Retinal pigment epithelial cell (primary cell): ENCODE measurements at places on chromosomes 12 and 14.

DNA sequence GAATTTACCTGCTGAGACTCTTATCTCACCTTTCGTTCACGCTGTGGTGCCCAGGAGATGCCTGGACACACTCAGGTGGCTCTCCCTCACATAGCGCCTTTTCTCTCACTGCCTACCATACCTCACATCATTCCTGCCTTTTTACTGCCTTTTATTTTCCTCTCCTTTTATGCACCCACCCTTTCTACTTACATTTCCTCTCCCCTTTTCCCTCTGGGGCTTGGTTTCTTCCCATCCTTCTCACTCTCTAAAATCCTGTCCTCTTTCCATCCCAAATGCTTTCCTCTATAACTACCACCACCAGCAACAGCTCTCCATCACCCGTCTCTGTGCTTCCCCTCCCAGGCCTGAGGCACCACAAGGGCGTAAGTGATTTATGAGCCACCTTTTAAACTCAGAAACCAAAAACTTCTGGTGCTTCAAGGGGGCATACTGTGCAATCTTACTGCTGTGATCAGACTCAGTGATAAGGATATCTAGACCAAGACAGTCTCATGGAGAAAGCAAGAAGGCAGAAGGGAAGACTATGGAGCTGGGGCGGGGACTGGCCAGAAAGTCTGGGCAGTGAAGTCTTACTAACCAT is 32.7 kb upstream of the SMUG1 start:
- no peak for DNase-seq

GRCh38 chr14:23067847-23068788 is 10.8 kb upstream of the CDH24 start:
- DNase-seq = no peak

DNA sequence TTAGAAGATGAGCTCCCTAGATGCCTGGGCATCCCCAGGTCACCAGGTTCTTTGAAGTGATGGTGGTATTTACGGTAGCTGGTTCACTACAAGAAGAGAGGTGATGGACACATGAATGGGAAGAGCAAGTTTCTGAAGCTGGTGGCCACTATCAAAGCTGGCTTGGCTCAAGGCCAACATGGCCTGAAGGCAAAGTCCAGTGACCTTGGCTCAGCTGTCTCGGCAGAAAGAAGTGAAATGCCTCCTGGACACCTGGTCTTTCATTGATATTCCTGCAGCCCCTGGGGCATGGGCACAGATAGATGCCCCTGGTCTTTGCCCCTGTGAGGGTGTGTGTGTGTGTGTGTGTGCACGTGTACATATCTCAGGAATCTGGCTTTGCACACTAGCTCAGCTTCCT is 441.8 kb upstream of the TMPO start:
- no peak for DNase-seq

DNA sequence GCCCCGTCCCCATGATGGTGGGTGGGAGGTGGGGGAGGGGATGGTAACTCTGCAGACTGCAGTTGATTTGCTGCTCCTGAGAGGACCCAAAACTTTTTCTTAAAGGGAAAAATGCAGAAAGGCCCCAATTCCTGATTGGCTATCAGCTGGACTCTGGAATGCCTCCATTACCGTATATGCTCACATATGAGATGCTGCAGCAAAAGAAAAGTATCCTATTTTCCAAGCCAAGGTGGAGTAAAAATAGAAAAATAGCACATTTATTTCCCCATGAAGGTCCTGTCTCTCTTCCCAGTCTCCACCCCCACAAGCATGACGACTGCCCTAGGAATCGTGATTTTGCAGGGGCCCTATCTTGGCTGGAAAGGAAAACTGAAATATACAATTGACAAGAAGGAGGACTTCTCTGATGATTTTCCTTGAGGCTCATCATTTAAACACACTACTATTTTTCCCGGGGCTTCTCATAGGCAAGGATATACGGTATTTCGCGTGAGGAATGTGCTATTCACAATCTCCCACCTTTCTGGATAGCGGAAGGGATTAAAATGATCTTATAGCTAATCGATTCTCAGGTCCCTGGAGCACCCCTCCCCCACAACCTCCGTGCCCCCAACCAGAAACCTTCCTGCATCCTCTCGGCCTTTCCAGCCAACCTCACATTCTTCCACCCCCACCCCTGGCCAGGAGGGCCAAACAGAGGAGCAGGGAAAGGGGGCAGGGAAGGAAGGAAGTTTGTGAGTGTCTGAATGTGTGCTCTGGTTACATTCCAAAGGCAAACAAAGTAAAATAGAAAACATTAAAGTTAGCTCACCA is 138.9 kb upstream of the CCND2 start:
- DNase-seq = no peak

DNA sequence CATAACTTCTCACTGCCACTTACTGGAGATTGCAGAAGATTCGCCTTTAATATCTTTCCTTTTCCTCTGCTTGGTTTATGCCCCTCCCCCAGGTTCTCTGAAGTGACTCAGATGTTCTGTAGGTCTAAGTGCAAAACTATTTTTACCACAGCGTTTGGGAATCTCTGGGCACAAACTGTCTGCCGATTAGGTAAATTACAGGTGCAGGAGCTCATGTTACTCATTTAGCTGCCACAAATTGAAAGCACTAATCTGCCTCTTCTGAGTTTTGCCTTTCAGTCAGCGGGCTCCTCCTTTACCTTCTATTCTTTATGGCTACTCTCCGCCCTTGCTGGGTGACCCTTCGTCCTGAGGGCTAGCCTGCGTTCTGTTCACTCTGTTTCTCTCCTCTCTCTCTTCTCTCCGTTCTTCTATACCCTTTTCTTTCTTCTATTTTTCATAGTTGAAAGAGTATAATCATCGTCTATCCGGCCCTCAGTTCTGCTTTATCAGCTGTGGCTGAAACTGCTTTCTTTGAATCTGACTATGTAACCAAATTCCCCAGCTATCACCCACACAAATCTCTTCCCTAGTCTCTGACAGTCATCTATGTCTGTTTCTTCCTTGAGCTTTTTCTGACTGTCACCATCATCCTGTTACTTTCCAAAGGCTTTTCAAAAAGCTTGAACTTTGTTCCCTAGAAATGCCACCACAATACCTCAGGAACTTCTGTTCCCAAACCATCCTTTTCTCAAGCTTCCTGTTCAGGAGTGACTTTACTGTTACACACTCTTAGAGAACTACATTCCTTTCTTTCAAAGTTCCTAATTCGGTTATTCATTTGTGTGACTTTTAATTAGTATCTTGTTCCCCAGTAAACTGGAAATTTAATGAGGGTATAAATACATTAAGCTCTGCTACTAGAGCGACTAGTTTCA is 4.3 kb upstream of the MYF6 start:
- DNase-seq = no peak

GRCh38 chr14:71606575-71606974 is 325.7 kb upstream of the RGS6 start:
- no peak for DNase-seq
